ENCODE measurements at places on chromosomes 5 and 9. TPM values are rescaled to one million over a fixed set of nuclear protein-coding genes. Genes with fewer than 3 reads are reported as not detected.

The TSSK1B gene
- not detected for total RNA-seq

The CDKN2A gene
- 30.6 TPM for total RNA-seq

The PCDHGB2 gene
- total RNA-seq: 0.38 TPM

The TLX3 gene
- not detected for total RNA-seq

The CTXN3 gene
- not detected for total RNA-seq

The ABO gene
- total RNA-seq: not detected

The NPR2 gene
- 8.6 TPM for total RNA-seq

The PPIC gene
- 0.21 TPM for total RNA-seq

The ANAPC2 gene
- 62.2 TPM for total RNA-seq

The PCDHA7 gene
- 0.08 TPM for total RNA-seq

The GPR151 gene
- total RNA-seq: not detected

The PCDHB3 gene
- total RNA-seq: not detected

The RAB14 gene
- 46.7 TPM for total RNA-seq

The MSMP gene
- total RNA-seq: 1.1 TPM

The NR6A1 gene
- 8.7 TPM for total RNA-seq

The PCA3 gene
- not detected for total RNA-seq

The DNAH5 gene
- total RNA-seq: under 0.01 TPM

The OLFM1 gene
- total RNA-seq: 0.21 TPM

The CAMK4 gene
- 54.4 TPM for total RNA-seq

Measured in GM12878 (cell line).